ENCODE measurements at places on chromosomes 3 and 15.

DNA sequence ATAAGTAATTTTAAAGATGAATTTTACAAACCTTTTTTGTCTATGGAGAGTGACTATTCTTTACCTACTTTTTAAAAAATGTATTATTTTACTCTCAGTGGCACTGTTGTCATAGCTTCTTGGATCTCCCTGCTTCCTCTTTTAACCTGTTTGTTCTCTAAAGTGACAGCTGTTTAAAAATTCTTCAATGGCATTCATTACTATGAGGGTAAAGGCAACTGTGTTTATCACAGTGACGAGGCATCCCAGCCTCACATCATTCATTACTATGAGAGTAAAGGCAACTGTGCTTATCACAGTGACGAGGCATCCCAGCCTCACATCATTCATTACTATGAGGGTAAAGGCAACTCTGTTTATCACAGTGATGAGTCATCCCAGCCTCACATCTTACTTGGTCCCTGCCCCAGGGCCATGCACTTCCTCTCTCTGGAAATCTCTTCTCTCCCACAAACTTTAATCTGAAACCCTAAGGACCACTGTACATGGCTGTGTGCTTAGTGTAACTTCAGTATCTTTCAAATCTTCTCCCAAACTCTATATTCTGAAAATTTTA is 101.7 kb upstream of the ZNF717 start:
- DNase-seq, result no peak

DNA sequence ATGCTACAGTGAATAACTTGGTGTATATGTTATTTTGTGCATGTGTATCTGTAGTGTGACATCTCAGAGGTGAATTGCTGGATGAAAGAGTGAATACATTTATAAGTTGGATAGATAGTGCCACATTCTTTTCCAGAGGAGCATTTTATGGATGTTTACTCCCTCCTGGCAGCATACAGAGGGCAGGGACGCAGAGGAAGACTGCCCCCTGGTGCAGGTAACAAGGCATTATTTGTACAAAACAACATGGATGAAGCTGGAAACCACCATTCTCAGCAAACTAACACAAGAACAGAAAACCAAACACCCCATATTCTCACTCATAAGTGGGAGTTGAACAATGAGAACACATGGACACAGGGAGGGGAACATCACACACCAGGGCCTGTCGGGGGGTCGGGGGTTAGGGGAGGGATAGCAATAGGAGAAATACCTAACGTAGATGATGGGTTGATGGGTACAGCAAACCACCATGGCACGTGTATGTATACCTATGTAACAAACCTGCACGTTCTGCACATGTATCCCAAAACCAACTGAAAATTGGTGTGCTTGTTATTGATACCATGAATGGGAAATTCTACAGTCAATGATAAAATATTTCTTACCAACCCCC is 57.9 kb upstream of the CTXND1 start:
- DNase-seq, result no peak

- DNase-seq, result no peak
Measured at GRCh38 chr15:50820808-50821382, 55.4 kb upstream of the SPPL2A start.

GRCh38 chr3:152447511-152447910 is 178.8 kb downstream of the MBNL1 start:
- no peak for DNase-seq

- DNase-seq, result no peak
Measured at GRCh38 chr15:26806151-26806550, 33.3 kb upstream of the GABRB3 start.

GRCh38 chr3:120304616-120305015 is 19.6 kb upstream of the GPR156 start:
- no peak for DNase-seq

GRCh38 chr3:177345049-177345972 is 148.0 kb upstream of the TBL1XR1 start:
- peak; percentile 73 for DNase-seq

GRCh38 chr3:82556113-82556512 is 794.7 kb upstream of the GBE1 start:
- no peak for DNase-seq

DNA sequence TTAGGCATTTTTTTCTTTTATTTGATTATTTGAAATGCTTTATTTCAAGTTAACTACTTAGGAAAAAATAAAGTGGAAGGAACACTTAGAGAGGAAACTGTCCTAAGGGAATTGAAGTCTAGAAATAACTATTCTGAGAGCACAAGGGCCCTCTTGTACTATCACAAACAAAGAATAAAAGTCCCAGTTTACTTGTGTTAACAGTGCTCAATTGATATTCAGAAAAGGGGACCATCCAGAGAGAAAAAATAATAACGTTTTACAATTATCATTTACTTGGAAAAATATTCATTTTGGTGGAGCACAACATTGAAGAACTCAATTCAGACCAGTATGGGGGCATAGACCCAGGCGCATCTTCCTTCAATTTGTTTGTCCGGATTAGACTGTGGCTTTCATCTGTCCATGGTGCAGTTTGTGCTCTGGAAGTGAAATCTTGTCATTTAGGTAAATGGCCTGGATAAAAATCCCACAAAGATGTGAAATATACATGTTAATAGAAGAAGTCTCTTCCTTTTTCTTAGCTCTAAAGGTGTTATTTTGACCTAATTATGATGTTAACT is 54.5 kb upstream of the SAMMSON start:
- no peak for DNase-seq

GRCh38 chr15:44058126-44058525 is 136.9 kb downstream of the FRMD5 start:
- no peak for DNase-seq

- peak; percentile 80 for DNase-seq
Measured at GRCh38 chr3:125141596-125142419, 70.7 kb downstream of the SLC12A8 start.

GRCh38 chr3:191707817-191708216 is 246.9 kb downstream of the PYDC2 start:
- DNase-seq, result no peak

DNA sequence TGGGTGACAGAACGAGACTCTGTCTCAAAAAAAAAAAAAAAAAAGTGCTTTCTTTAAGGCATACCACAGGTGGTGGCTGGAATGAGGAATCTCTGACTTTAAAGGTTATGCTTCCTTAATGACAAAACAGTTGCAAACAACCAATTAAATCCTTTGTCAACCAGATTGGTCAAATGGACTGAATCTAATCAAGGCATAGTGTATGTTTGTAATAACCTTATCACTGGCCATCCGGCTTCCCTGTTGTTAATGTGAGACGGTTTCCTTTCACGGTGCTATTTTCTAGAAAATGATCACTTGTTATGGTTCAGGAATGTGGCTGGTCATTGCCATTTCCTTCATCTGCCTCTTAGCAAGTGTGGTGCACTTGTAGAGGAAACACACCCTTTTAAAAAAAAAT is 75.9 kb downstream of the FLNB start:
- no peak for DNase-seq

- DNase-seq, result no peak
Measured at GRCh38 chr3:18121020-18121419, 304.1 kb downstream of the SATB1 start.

- DNase-seq, result peak; percentile 0
Measured at GRCh38 chr15:77027697-77028450, 32.9 kb downstream of the PSTPIP1 start.

DNA sequence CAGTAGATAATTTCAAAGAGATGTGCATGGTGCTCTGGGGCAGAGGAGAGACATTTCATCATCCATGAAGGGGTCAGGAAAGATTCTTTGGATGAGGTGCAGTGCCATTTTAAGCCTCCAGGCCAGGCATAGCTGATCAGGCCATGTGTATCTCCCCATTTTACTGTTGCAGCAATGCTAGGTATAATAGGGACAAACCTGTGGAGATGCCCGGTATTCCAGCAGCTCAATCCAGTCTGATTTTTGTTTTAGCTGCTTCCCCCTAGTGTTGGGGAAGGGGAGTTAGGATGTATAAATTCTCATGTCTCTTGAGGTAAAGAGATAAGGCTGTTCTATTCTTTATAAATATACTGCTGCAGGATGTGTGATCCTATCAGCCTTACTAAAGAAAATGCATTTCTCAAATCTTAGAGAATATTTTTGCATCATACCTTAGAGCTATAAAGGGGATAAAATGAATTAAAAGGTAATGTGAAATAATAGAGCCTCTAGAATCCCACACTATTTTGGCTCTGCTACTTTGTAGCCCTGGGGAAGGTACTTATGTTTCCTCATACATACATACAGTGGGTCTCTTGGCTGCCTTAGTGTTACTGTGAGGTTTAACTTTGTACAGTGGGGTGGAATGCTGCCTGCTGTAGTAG is 5.2 kb downstream of the CDV3 start:
- no peak for DNase-seq

DNA sequence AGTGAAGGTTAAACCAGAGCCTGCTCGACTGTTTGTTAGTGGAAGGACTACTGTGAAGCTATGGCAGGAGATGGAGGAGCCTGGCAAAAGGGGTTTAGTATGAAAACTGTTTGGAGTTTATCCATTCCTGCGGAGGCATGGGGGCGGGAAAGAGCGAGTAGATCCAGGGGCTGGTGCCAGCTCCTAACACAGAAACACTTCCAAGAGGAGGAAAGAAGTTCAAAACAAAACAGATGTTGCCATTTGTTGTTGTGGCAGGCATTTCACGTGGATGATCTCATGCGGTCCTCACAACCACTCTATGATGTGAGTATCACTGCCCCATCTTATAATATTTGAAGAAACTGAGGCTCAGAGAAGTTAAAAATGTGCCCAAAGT is 30.7 kb upstream of the KY start:
- no peak for DNase-seq

- no peak for DNase-seq
Measured at GRCh38 chr15:47507221-47507985, 209.9 kb upstream of the SEMA6D start.

DNA sequence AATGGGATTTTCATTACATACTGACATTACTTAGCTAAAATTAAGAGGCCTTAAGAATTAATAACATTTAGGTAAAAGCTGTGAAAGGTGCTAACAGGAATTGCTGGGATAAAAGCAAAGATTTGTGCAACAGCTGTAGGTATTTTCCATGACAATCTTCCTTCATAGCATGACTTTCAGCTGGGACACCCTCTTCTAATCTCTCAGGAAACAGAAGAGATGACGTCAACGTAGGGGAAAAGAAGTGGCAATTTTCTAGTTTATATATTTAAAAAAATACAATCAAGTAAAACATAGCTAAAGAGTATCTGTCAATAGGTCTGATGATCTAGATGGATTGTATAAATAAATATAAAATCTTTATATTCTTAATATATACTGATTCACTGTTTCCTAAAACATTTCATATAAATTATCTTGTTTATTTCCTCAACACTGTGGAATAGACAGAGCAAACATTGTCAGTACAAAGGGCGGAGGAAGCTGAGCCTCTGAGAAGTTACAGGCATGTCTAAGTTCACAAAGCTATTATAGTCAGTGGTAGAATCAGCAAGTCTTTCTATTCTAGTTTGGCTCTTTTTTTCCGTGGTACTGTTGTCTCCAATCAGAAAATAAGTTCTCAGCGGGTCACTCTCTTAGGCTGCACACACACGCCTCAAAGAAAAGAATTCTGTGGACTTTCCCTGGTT is 217.0 kb downstream of the P3H2 start:
- no peak for DNase-seq

- no peak for DNase-seq
Measured at GRCh38 chr3:152430223-152431002, 161.7 kb downstream of the MBNL1 start.

GRCh38 chr15:41278319-41278718 is 47.3 kb downstream of the CHP1 start:
- no peak for DNase-seq

- no peak for DNase-seq
Measured at GRCh38 chr3:31493149-31493548, 39.6 kb upstream of the STT3B start.

GRCh38 chr3:56787784-56788256 is 13.9 kb downstream of the ARHGEF3 start:
- DNase-seq, result no peak

DNA sequence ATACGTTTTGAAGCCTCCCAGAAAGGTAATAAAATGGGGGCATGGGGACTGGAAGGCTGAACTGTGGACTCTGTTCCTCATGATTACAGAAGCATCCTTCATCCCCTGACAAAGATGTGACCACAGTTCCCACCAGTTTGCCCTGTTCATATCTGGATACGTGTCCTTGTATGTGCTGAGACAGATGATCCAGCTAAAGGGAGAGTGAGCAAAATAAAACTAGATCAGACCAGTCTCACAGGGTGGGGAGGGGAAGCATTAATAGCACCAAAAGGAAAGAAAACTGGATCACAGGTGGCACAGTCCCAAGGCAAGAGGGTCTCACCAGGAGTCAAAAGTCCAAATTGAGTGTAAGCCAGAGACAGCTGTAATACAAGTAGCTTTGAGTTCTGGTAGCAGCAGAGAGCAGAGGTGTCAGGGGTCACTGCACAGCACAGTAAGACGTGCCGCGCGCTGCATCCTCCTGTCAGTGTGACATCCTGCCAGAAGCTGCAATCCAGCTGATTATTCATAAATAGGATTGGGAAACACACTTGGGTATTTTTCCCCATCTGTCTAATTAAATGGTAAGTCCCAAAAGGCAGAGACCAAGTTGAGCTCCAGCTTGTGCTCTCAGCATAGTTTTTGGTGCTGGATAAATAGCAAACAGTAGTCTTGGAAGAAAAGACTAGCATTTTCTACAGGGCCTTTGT is 560.0 kb upstream of the CFAP20DC start:
- DNase-seq, result no peak

DNA sequence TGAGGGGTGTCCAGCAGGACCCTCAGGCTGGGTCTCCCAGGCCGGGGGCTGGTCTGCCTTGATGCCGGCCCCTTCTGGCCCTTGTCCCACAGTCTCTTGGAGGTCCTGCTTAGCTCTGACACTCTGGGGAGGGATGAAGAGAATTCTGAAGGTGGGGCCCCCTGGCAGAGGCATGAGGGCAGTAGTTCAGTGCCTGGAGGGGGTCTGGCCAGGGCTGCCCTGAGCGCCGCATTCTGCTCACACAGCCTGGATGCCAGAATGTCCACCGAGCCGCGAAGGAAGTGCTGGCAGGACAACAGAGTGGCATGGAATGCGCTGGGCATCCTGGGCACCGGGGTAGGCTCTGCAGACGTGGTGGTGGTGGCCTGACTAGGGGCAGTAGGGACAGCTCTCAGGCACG is 55.5 kb downstream of the SMAD6 start:
- DNase-seq, result no peak

DNA sequence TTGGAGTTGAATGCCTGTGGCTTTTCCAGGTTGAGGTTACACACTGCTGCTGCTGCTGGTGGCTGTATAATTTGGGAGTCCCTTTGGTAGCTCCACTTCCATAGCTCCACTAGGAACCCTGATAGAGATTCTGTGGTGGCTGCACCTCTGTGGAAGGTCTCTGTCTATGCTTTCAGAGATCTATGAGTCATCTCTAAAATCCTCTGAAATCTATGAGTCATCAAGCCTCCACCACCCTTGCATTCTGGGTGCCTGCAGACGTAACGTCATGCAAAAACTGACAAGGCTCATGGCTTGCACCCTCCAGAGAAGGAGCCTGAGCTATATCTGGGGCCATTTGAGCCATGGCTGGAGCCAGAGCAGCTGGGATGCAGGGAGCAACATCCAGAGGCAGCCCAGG is 1037.0 kb upstream of the CFAP20DC start:
- DNase-seq, result peak; percentile 49

- DNase-seq, result no peak
Measured at GRCh38 chr15:67968966-67969365, 85.1 kb upstream of the PIAS1 start.
